Activated T-cell treated with anti-CD3 and anti-CD28 coated beads for 24 hours (primary cell): ENCODE measurements at places on chromosomes 2 and 18.

- peak; percentile 34 for DNase-seq
These were observed 631 bp downstream of the GYPC start for GRCh38 chr2:126656431-126657147.

DNA sequence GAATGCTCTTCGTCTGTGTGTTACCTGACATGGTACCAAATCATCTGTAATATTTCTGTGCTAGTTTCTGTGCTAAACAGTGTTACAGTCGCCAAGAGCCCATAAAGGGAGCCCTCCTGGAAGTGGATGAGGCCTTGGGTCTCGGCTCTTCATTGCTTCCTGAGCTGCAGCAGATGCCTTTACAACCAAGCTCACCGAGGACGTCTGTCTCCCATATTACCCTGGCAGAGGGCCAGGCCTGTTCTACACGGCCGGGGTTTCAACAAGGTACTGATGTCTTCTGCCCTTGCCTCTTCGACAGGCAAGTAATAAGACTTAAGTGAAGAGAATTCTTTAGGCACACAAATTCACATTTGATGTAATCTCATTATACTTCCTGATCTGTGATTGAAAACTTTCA lies 16.8 kb downstream of the RPL31 start:
- DNase-seq, result no peak

DNA sequence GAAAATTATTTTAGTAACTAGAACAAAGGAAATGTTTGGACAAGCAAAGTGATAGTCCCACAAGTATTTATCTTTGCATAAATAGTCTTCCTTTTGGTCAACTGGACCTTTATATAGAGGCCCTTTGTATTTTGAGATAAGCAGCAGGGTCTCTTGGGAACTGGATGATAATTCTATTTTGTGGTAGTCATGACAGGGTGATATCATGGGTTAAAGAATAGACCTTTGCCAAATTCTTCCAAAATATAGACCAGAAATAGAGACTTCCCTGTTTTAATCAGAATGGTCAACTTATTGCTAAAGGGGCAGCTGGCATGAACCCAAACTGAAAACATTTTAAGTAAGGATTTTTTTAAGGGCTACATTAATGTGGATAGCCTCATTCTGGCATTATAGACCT lies 10.5 kb downstream of the PLEK start:
- no peak for DNase-seq

- DNase-seq, result no peak
These were observed 282.7 kb downstream of the DCDC2C start for GRCh38 chr2:3986063-3986462.

DNA sequence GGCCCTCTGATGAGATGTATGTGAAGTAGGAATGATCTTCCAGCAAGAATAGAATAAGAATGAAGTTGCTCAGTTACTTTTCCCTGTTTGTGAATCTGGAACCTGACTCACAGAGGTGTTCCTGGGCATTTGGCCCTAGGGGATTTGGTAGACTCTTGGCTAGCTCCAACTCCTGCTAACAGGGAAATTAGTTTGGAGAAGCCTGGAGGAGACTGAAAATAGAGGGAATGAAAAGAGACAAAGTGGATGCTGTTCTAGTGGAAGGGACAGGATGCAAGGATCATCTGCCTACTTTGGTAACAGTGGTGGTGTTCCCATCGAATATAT lies 19.6 kb downstream of the TMEM17 start:
- no peak for DNase-seq

- no peak for DNase-seq
These were observed 14.0 kb upstream of the DUSP2 start for GRCh38 chr2:96159084-96159830.

- no peak for DNase-seq
These were observed 336.9 kb downstream of the CBLN2 start for GRCh38 chr18:72207280-72207679.

- no peak for DNase-seq
These were observed 164.1 kb downstream of the GREB1L start for GRCh38 chr18:21406116-21406515.

- no peak for DNase-seq
These were observed 1.2 kb downstream of the ICOS start for GRCh38 chr2:203937788-203938187.

DNA sequence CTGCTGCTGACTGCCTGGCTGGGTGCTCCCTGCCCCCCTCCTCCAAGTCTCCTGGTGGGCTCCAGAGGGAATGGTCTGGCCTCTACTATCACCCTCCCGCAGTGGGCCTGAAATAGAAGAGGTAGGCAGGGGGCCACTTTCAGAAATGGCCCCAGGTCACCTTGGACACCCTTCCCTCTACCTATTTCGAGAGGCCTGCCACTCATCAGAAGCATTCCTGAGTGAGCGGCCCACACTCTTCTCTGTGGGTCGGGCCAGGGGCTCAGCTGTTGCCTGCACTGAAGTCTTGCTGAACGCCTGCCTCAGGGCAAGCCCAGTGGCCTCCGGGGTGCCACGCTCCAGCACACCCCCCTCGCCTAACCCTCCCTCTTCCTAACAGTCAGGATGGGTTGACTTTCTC lies 124.9 kb downstream of the TNS1 start:
- DNase-seq, result no peak

DNA sequence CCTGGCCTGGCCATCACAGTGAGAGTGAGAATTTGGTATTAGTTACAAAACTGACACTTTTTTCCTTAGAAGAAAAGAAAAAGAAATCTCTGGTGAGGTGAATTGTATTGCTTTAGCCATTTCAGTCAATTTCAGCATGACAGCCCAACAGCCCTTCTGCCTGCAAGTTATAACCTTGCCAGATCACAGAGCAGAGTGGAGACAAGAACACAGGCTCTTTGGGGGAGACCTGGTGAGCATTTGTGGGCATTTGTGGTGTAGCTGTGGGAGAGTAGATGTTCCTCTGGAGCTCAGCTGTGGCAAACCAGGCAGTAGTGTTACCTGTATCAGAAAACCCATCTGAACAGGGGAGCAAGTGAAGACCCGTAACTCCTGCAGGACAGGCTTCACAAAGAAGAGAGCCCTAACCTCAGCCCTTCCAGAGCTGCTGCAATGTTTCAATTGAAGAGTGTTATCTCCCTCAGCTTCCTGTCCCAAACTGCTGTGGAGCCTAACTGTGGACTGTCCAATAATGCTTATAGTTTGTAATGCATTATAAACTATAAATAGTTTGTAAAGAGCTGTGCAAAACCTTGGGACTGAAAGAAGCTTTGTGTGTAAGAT lies 22.8 kb upstream of the DLX1 start:
- DNase-seq, result no peak

DNA sequence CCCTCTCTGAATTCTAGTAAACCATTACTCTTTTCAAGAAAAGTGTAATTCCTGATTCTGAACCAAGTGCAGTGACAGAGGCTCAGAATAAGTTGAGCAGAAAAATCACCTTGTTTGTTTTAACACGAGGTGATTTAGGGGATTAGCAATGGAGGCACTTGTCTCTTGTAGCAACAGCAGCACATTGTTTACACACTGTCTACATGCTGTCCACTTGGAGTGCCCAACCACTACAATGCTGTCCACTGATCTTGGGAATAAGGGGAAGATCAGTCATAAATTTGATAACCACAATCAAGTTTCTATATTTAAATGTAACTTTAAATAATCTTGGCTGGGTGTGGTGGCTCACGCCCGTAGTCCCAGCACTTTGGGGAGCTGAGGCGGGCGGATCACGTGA lies 13.9 kb upstream of the RMND5A start:
- no peak for DNase-seq

DNA sequence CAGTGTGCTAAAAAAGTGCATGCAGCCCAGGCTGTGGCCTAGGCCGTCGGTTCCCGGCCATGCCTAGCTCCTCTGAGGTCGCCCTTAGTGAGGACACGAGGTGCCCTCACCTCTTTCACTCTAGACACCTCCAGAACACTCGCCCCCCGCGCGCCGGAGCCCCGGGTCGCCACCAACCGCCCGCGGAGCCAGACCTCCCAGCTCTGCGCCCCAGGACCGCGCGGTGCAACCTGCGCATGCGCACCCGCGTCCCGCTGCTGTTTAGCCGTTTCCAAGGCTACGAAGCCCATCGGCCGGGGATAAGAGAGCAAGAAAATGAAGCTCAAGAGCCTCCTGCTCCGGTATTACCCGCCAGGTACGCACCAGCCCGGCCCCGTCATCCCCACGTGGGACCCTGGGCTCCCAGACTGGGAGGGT lies at the start of gene DAW1:
DAW1 (plus strand) TSS at position 257 of the 417 bp plus-strand sequence; CDS start at position 316, 59 bp downstream.
- peak; percentile 15 for DNase-seq

DNA sequence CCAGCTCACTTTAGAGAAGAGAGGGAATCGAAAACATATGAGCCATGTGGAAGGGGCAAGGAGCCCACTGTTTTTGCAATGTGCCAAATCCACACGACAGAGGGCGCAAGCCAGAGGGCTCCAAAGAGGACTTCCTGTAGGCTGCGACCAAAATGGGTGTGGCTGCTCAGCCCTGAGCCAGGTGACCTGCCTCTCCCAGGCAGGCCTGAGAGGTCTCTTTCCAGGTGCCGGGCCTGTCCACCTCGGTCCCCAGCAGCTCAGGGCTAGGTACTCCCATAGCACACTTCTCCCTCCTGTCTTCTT lies 153.8 kb downstream of the TTC32 start:
- no peak for DNase-seq

- no peak for DNase-seq
These were observed 4.5 kb downstream of the RHOB start for GRCh38 chr2:20451341-20451740.

GRCh38 chr18:8911408-8912340 lies 190.8 kb upstream of the NDUFV2 start:
- DNase-seq, result no peak

DNA sequence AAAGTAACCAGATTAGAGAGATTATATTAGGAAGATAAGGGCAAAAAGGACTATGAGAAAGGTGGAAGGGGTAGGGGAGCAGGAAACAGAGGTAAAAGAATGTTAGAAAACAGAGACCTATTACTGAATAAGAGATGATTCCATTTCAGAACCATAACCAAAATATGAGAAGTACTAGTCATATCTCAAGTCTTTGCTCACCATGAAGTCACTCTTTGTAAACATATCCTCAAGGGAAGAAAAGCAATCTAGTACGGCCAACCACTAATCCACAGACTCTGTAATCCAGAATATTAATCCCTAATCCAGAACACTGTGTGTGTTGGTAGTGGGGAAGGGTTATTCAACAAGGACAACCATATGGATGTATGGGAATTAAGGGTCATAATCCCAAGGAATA lies 92.0 kb downstream of the CDCA7 start:
- DNase-seq, result no peak

DNA sequence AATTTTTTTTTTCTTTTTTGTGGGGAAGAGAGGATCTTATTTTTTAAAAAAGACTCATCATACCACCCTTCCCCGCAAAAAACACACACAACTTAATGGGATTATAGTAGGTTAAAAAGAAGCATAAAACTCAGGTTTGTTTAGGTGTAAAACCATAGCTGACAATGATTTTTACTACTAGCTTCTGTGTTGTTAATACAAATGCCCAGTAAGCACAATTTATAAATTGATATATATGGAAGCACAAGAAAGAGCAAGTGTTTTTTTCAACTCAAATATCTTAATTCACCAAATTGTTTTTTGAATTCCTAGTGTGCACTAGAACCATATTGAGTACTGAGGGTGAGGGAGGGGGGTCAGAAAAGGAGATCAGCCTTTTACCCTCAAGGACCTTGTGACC lies 7.0 kb downstream of the STAT4 start:
- no peak for DNase-seq

DNA sequence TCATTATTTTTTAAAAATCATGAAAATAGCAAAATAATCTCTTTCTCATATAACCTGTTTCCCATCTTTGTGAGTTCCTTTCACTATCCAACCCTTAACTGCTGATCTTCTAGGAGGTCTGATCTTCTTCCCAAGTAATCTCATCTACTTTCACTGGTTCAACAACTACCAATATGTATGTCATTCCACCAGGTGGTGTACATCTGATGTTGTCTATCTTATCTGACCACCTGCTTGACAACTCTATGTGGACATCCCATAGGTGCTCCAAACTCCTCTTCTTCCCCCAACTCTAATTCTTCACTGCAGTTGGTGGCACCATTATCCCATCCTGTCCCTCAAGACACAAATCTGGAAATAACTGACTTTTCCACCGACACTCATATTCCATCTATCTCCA lies 62.5 kb downstream of the FAM228A start:
- no peak for DNase-seq

DNA sequence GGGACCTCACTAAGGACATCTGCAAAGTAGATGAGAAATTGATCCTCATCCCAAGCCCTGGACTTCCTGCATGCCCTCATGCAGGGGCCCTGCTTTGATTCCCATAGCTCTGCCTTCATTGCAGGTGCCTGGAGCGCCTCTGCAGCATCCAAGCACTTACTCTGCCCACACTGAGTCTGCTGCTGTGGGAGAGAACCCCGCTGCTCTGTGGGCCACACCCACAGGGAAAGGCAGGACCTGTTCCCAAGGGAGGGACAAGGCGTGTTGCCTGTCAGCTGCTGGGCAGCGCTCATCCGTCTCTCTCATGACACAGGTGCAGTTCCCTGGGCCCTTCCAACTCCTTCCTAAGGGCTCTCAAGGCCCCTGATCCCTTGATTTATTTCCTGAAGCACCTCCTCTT lies 266.8 kb upstream of the SMIM21 start:
- no peak for DNase-seq

DNA sequence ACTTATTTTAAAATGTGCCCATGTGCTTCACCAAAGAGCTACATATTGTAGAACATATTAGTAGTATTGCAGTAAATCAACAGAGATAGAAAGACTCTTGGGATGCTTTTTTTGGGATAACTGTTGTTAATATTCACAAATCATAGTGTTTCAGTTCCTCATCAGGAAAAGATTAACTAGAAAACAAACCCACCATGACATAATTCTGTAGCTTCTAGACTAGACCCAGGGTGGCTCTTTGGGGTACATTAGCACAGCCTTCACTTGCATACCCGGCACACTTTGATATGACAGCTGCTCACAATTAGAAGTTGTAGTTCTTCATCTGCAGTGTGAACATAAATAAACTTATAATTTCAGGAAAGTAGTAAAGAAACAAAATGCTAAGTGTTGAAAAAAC lies 154.2 kb downstream of the ATP9B start:
- DNase-seq, result no peak

- DNase-seq, result no peak
These were observed 325.2 kb downstream of the OSR1 start for GRCh38 chr2:19033240-19033639.

DNA sequence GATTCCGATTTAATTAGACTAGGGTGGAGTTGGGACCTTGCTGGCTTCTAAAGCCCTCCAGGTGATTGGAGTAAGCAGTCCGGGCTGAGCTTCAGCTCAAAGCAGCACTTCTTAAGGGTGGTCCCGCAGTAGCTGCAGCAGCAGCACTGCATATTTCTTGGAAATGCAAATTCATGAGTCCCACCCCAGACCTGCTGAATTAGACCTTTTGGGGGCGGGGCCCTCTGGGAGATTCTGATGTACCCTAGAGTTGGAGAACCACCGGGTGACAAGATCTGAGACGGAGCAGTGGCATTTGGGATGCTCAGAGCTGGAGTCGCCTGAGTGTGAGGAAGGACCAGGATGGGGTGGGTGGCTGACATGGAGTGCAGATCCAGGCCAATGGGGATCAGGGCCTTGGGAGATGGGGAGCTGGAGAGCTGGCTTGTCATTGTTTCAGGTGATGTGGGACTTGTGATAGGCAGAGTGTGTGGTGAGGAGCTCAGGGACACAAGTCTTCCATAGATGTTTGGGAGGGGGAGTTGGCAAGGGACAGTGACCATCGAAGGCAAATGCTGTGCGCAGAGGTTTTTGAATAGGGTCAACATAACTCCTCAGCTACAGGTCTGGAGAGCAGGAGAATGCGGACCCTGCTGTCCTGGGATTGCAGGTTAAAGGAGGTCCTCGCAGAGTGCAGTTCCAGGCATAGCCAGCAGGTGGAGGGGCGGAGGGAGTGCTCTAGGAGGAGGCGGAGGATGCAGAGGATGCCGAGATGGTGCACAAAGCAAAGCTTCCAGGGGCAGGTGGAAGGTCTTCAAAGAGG lies 130.9 kb upstream of the RAB12 start:
- peak; percentile 26 for DNase-seq
